ENCODE measurements at places on chromosomes 2 and 18.

DNA sequence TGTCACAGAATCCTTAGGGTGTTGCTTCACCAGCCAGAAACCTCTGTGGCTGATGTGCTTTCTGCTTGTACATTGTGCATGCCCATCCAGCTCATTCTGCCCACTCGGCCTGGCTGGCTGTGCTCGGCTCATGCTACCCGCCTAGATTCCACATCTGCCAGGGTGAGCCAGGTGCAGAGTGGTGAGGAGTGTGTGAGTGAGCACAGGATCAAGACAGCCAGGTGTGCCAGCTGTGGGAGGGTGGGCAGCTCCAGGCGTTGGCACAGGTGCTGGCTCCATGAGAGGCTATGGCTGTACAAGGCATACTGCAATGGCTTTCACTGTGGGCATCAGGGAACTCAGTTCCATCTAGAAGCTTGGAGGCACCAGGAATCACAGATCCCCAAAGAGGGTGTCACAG is 1321.8 kb upstream of the CRIM1 start:
- no peak for DNase-seq

DNA sequence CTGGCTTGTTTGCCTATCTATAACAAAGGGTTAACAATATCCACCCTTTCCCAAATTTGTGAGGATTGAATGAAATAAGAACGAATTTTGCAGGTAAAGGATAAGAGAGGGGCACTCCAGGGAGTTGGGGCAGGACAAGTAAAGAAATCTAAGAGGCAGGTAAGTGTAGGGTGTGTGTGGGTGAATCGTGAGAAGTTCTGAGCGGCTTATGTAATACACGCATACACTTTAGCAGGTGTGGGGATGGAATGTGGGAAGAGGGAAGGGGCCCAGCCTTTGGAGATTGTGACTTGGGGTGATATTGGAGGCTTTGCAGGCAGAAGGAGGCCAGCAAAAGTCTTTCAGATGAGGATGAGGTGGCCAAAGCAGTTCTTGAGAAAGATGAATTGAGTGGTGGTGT is 83.2 kb upstream of the AQP4 start:
- DNase-seq: no peak

- DNase-seq: peak; percentile 30
Observed at GRCh38 chr2:31333527-31334183, 80.9 kb downstream of the XDH start.

DNA sequence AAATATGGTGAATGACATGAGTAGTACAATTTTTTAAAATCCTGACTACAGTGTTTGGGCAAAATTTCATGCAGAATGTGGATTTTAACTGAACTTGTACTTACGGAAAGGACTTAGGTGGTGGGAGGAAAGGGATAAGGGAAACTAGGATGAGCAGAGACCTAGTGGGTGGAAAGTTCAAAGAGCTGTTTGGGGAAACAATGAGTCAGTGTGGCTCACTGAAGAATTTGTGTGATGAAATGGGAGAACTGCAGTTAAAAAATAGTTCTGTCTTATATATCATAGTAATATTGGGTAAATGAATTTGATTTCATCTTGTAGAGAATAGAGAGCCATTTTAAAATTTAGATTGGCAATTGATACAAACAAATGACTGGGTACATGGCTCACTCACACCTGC is 220.1 kb upstream of the CTAGE1 start:
- DNase-seq: no peak

DNA sequence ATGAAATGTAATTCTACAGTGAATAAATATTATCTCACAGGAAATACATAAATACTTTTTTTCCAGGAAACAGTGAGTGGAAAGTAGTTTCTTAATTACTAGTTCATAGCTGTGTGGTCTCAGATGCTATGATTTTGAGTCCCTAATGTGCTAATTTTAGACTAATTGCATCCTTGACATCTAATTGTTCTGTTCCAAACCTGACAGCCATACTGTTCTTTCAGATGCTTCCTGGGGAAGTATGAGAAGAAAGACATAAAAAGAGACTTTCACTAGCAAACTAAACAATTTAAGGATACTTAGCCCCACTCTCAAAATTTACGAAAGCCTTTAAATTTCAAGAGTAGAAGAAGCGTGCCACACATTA is 350.9 kb upstream of the CDH20 start:
- no peak for DNase-seq

DNA sequence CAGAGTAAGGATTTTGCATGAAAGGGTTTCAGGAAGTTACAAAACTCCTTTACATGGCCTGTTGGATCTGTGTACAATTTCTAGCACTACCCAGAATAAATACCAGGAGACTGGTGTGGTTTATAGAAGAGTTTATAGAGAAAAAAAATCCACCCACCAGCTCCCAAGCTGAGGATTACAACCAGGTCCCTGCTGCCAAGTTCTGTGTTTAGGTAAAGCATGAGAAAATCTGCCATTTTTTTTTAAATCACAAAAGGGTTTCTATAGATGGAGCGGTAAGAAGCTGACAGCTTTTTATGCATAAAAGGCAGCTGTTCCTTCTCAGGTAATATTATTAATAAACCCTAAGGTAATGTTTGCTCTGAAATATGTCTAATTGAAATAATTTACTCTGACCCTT is 545.4 kb upstream of the ZEB2 start:
- DNase-seq: no peak

DNA sequence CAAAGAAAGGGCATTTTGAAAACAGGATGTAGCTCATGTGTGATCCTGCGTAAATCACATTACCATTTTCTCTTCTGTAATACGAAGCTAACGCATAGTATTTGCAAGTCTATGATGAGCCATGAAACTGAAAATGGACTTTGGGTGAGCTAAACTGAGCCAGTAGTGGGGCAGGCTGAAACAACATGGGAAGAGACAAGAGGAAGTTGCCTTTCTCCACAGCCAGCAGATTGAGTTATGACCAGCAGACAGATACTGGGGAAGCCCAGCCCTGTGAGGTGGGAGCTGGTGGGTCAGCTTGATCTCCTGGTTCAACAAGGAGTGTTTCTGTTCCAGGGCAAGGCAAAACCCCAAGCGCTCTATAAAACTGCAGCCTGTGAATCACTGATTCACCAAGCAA is 11.8 kb downstream of the CYRIA start:
- no peak for DNase-seq

- no peak for DNase-seq
Observed at GRCh38 chr2:196551014-196551413, 88.5 kb upstream of the CCDC150 start.

GRCh38 chr2:150479075-150479915 is 8.2 kb downstream of the RND3 start:
- DNase-seq: no peak

DNA sequence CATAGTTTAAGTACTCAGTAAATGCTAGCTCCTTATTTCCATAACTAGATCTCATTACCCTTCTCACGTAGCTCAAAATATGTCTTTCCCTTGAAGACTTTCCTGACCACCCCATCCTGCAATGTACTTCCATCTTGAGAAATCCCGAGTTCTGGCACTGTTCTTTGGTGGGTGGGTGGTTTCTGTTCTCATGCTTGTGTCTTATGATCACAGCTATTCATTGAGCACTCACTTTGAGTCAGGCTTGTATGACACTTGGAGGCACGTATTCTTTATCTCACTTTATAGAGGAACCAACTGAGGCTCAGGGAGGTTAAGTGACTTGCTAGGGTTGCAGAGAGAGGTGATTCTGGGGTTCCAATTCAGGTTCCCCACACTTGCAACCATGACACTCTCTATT is 9.0 kb upstream of the CLIP4 start:
- no peak for DNase-seq

DNA sequence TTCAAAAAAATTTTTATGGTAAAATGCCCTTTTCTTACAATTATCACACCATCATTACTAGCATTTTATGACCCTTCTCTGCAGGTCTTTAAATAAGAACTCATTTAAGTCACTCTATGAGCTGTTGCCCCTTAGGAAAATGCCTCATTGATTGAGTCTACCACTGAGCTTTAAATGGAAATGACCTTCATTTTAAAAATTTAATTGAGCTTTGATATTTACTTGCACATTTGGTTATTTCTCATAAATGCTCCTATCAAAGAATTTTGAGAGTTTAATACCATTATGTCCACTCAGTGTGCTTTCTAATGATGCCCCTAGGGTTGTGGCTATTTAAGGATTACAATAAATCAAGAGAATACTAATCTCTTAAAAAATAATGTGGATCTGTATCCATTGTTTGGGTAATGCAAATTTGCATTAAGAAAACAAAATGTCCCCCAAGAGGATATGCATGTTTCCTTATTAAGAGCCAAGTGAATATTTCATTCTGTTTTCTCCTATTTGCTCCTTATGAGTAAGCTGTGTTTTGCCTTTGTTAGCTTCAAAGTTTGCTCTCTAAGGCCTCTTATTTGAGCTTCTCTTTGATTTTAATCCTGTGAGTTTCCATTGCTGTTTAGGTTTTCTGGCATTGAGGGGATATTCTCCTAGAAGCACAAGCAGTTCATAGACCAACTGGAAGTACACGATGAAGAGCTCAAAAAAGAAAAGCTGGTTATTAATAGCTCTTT is 69.8 kb downstream of the CERS6 start:
- no peak for DNase-seq

DNA sequence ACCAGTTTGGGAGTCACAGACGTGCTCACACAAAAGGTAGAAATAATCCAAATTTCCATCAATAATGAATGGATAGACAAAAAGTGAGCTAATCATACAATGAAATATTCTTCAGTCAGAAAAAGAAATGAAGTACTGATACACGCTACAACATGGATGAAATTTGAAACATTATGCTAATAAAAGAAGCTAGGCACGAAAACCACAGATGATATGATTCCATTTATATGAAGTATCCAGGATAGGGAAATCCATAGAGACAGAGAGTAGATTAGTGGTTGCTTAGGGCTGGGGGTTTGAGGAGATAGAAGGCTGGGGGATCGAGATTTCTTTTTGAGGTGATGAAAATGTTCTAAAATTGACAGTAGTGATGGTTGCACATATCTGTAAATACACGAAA is 43.0 kb upstream of the ATP6V1B1 start:
- DNase-seq: no peak

DNA sequence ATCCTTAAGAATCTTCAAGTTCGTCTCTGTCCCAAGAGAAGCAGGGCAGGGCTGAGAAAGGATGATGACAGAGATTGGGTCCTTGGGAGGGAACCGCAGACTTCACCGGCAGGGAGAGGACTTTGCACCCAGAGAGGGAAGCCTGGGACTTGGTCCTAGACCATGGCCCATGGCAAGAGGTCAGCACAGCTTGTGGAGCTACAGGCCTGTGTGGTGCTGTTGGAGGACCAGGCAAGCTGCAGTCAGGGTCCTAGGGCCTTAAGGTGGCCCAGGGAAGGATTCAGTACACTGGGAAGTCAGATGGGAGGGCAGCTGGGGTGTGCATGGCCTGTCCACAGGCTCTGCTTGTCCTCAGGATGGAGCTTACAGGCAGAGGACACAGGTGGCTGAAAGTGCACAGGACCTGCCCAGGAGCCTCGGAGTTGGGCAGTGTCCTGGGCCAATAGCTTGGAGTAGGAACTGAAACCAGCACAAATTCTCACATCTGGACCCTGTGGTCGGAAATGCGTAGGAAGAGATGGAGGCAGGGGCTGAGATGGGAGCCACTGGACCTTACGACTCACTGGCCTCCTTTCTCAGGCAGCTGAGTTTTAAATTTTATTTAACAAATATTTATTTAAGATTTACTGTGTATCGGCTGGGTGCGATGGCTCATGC is 56.4 kb upstream of the TCF7L1 start:
- DNase-seq: no peak

GRCh38 chr2:96412307-96413258 is 77.0 kb downstream of the NCAPH start:
- DNase-seq: no peak

DNA sequence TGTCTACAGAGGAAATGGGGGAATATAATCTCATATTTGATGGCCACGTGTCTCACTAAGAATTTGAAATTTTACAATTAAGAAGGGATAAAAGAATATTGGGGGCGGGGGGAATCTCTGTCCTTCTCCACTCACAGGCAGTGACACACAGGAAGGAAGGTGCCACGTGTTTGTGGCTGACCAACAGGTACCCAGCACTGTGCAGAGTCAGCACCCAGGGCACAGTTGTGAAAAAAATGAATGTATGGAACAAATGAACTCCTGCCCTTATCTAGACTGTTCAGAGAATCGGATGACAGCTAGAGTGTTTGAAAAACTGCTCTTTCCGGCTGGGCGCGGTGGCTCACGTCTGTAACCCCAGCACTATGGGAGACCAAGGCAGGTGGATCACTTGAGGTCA is 317.0 kb upstream of the MYT1L start:
- no peak for DNase-seq

DNA sequence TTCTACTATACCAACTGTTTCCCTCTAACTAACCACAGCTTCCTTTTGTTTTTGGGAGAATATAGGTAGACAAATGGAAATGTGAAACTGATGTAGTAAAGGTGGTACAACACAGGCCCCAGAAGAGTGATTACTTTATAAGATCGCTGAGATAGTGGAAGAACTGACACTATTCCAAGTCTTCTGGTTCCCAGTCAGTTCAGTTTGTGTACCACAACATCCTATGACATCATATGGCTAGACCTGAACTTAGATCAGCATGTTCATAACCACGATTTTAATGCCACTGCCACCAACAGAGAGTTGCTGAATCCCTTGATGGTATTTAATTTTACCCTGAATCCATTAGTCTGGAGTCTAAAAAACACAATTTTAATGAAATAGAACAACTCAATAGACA is 328.9 kb downstream of the GPD2 start:
- peak; percentile 9 for DNase-seq

- no peak for DNase-seq
Observed at GRCh38 chr2:241130316-241130715, 19.0 kb downstream of the PASK start.

- DNase-seq: no peak
Observed at GRCh38 chr18:69691008-69691760, 256.5 kb downstream of the CD226 start.

GRCh38 chr2:176554101-176555048 is 285.1 kb downstream of the MTX2 start:
- peak; percentile 18 for DNase-seq

DNA sequence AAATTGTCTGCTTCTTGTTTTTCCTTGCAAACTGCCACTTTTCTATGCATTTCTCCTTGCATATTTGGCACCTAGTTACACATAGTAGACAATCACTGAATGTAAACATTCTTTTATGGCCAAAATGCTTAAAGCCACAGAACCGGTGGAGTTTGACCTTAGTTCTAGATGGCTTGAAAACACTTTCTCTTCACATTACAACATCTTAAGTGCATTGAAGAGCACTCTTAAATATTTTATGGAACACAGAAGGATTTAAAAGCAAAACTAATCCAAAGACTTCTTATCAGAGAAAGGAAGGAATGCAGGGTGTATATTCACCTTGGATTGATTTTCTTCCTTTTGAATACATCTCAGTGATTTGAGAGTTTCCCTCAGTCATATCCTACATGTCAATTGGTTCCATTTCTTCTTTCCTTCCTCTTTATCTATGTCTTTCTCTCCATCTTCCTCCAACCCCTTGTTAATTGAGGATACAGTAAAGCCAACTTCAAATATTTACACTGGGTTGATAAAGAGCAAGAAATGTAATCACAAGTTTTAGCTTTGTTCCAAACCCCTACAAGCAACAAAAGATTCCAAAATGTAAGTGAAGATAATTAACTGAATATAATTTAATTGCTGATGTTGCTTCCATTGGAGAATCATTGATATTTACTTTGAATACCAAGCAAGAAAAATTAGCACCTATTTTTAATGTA is 548.0 kb downstream of the CNTNAP5 start:
- DNase-seq: no peak

GRCh38 chr18:70578480-70578879 is 289.6 kb downstream of the SOCS6 start:
- no peak for DNase-seq
